ENCODE measurements at places on chromosomes 6 and 20. TPM values are rescaled to one million over a fixed set of nuclear protein-coding genes. Genes with fewer than 3 reads are reported as not detected.

- no peak for DNase-seq
Measured at GRCh38 chr20:46799781-46800408, 90.4 kb downstream of the SLC2A10 start.

GRCh38 chr6:55492259-55492658 is 86.7 kb downstream of the HMGCLL1 start:
- DNase-seq, result no peak

DNA sequence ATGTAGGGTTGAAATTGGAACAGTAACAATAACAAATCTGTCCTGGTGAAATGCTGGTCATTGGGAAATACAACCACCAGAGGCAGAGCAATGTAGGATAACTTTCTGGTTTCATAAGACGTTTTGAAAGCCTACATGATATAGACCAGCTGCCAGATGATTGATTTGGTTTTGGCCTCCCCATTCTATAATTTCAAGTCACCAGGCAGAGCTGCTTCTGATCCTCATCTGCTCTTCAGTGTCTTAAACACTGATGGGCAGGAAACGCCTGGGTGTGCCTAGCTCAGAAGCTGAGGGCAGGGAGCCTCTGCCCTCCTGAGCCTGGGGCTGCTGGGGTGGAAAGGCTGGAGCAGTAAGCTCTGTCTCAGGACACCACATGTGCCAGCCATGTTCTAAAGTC is 24.5 kb downstream of the DHX35 start:
- no peak for DNase-seq

DNA sequence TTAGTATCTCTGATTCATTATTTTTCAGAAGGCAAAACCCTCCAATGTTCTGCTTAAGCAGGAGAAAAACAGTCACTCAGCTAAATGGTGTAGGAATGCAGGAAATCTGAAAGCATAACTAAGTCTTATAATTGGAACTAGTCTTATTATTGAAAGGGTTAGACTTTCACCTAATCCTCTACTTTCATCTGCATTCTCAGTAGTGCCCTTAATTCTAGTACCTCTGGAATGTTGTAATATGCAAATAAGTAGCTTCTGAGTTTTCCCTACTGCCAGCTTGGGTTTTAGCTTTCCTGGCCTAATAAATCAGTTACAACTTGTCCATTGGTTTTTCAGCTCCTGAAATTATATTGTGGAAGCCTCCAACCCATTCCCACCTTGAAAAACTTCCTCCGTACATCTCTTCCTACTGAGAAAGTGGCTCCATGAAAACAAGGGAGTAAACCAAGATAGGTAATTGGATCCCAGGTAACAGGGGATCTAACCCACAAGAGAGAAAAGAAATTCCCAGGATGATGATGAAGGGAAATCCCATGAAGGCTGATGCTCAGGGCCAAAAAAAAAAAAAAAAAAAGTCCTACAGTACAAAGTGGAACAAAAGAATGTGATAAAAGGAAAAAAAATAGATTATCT is 147.0 kb downstream of the TBC1D32 start:
- DNase-seq, result no peak

GNAS-AS1 gene
- 1.2 TPM for polyA plus RNA-seq

- DNase-seq, result no peak
Measured at GRCh38 chr6:6312901-6313441, 7.5 kb downstream of the F13A1 start.

PDE7B gene
- polyA plus RNA-seq, result 2.2 TPM
